ENCODE measurements at places on chromosomes 13 and 19. TPM values are rescaled to one million over a fixed set of nuclear protein-coding genes. Genes with fewer than 3 reads are reported as not detected.

GRCh38 chr13:110442930-110443621 is 118.4 kb downstream of the RAB20 start:
- DNase-seq: no peak

DNA sequence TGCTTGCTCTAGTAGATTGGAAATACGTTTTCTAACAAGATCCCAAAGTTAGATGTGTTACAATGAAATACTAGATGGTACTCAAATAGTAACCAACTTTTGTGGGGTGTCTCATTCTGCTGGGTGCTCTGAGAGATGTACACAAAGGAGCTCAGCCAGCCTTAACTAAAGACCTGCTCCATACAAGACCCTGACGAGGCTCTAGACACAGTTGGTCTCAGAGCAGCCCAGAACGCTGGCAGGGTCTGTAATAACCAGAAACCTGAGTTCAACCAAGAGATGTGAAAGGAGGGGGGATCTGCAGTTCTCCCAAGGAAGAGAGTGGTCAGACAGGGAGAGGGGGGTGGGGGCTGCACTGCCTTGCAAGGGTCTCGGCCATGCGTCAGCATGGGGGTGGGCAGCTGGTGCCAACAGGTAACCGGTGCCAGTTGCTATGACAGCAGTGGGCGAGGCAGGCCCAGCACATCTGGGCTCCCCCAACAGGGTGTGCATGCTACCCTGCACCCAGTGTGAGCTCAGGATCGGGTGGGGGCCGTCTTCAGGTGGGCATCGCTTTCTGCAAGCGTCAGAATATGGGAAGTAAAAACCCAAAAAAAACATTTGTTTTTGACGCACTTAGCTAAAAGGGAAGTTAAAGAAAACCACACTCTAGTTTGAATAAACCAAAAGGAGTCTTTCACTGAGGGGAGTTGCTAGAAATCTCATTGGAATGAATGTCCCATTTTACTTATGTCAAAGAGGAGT is 68.0 kb upstream of the GPR183 start:
- DNase-seq: peak; percentile 66

The CEACAM21 gene
- total RNA-seq: 43.8 TPM

DNA sequence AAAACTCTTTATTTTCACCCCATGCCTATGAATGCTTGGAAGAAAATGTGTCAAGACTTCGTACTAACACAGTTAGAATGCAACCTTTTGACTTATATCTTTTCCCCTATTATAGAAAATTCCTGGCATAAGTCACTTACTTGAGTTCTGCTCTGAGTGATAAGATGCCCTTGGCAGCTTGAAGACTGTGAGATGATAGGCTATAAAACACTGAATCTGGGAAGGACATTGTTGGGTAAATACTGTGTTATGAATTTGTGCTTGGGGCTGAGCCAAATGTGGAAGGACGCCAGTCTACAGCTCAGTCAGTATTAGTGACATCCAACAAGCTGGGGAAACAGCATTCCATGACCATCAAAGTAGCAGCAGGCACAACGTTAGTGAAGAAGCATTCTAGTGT is 368.0 kb upstream of the SGCG start:
- no peak for DNase-seq

Measured in CD4-positive, CD25-positive, alpha-beta regulatory T cell (primary cell).